DMS153 (cell line): ENCODE measurements at places on chromosomes 5 and 9.

DNA sequence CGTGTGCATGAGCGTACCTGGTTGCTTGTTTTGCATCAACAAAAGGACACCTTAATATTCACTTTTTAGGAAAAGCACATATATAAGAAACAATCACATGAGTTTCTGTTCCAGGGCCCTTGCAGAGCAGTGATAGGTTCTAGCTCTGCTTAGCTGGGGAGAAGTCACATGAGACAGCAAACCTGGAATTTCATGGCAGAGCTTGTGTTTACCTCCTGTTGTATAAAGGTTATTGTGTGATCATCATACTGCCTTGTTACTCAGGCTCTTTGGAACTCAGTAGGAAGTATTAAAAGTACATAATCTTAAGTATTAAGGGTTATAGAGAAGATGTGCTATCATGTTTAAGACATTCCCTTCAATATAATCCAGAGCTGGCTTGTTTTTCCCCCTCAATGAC lies 18.0 kb upstream of the VLDLR start:
- DNase-seq: no peak

DNA sequence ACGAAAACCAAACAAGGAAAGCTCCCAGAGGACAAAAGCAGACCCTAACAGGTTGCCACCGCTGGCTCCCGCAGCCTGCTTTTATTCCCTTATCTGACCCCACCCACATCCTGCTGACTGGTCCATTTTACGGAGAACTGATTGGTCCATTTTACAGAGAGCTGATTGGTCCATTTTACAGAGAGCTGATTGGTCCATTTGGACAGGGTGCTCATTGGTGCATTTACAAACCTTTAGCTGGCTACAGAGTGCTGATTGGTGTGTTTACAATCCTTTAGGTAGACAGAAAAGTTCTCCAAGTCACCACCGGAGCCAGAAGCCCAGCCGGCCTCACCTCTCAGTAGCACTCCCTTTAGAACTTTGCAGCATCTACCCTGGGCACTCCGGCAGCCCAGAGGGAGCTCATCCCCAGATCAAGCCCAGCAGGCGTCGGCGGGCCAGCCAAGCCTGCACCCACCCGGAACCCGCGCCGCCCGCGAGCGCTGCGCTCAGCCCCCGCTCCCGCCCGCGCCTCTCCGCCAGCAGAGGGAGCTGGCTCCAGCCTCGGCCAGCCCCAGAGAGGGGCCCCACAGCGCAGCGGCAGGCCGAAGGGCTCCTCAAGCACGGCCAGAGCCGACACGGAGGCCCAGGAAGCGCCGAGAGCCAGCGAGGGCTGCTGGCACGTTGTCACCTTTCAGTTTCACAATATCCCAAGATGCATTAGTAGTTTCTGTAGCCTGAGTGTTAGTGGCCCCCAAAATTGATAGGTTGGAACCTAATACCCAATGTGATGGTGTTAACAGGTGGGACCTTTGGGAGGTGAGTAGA lies 35.3 kb upstream of the CLPTM1L start:
- no peak for DNase-seq

DNA sequence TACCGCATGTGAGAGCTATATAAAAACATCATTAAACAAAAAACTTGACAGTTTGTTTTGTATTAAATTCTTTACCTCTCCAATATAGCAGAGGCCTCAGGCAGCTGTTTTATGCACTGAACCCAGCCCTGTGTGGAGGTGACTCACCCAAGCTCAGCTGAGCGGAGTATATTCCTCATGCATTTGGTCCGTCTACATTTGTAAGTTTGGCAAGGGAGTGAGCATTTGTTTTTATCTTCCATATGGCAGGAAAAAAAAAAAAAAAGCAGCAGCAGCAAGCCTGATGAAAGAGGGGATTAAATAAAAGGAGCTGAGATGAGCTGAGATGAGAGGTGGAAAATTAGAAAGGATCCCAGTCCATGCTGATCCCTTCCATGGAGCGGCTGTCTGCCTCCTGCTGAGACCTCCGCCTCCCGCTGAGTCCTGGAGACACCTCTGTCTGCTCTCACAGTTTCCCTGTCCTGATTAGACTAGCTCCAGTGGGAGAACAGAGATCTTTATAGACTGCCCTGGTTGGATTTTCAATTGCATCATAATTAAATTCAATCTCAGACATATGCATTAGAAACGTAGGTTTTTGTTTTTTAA lies 112.0 kb upstream of the CTNND2 start:
- no peak for DNase-seq

- DNase-seq: no peak
Measured at GRCh38 chr9:76906647-76906975, 697 bp upstream of the PRUNE2 start.

DNA sequence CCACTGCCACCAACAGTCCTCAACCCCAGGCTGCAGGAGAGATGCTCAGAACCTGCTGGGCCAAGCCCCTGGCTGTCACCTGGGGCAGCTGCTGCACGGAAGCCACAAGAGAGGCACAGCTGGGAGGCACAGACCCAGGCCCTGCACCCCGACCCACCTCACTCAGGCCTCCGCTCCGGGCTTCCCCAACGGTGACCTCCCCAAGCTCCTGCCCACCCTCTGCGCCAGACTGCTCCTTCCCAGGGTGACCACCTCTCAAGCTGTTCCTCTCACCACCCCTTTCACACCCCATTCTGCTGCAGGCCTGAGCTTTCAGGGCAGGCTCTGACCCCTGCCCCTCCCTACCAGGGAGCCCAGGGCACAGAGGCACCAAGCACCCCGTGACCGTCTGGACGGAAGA lies 33.0 kb downstream of the VAV2 start:
- DNase-seq: no peak

DNA sequence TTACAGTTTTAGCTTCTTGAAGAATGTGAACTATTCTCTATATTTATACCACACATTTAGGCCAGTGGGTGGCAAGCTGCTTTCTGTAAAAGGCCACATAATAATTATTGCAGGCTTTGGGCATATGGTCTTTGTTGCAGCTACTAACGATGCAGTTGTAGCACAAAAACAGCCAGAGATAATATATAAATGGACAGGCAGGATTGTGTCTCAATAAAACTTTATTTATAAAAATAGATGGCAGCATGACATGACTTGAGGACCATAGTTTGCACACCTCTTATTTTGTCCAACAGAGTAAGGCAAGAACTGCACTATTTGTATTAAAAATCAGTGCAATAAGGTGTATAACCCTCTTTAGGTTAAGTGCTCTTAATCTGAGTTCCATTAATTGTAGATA lies 415.0 kb downstream of the ANXA1 start:
- DNase-seq: no peak

GRCh38 chr9:3181049-3181953 lies 337.4 kb upstream of the PUM3 start:
- DNase-seq: peak; percentile 84

- no peak for DNase-seq
Measured at GRCh38 chr9:3479514-3480352, 46.1 kb downstream of the RFX3 start.

- DNase-seq: no peak
Measured at GRCh38 chr5:163135849-163136248, 301.5 kb upstream of the CCNG1 start.
